Activated T-cell treated with anti-CD3 and anti-CD28 coated beads, Interleukin-2, amount 50 U/mL, for 1 hour (primary cell): ENCODE measurements at places on chromosomes 3 and 15.

GRCh38 chr15:67456677-67457529 lies 64.0 kb upstream of the C15orf61 start:
- DNase-seq = peak; percentile 84

GRCh38 chr3:36540888-36541518 lies 160.7 kb downstream of the STAC start:
- DNase-seq = no peak

DNA sequence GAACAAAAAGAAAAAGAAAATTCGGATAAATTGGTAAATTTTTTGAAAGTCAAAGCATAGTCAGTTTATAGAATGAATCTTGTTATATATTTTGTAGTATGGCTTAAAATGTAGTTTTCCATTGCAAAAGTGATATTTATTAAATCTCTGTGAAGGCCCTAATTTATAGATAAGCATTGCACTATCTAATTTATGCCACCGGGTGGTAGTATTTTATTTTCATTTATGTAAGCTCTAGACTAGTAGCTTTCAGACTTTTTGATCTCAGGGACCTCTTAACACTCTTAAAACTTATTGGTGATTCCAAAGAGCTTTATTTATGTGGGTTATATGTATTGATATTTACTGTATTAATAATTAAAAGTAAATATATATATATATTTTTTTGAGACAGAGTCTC lies 133.9 kb upstream of the LRRFIP2 start:
- DNase-seq = no peak

GRCh38 chr3:106827515-106828213 lies 549.6 kb upstream of the CCDC54 start:
- no peak for DNase-seq

GRCh38 chr3:30370681-30371271 lies 235.6 kb upstream of the TGFBR2 start:
- DNase-seq = no peak

GRCh38 chr15:67521783-67522568 lies 1.0 kb downstream of the C15orf61 start:
- no peak for DNase-seq

- no peak for DNase-seq
These were observed 26.5 kb downstream of the KLF13 start for GRCh38 chr15:31352911-31353811.

DNA sequence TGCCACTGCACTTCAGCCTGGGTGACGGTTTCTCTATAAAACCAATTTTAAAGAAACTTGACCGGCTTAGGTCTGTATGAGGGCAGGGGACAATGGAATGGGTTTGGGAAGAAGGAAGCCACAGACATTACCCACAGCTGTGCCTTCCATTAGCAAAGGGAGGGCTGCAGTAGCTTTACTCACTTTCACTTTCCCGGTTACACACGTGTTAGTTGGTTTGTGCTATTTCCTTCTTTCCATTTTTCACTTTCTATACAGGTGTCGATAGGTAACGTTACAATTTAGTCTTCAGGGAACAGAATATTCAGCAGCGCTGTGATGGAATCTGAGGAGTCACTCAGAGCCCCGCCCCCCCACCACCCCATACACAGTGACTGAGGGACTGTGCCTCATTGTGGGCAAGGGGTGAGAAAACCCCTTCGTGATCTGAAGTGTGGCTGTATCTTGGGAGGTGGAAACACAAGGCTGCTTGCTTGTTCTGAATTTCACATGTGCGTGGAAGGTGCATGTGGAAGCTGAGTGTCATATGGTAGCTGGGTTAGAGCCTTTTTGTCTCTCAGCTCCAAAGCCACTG lies 44.8 kb upstream of the RPL32 start:
- DNase-seq = no peak

GRCh38 chr3:64651741-64652241 lies 36.0 kb downstream of the ADAMTS9 start:
- DNase-seq = no peak

DNA sequence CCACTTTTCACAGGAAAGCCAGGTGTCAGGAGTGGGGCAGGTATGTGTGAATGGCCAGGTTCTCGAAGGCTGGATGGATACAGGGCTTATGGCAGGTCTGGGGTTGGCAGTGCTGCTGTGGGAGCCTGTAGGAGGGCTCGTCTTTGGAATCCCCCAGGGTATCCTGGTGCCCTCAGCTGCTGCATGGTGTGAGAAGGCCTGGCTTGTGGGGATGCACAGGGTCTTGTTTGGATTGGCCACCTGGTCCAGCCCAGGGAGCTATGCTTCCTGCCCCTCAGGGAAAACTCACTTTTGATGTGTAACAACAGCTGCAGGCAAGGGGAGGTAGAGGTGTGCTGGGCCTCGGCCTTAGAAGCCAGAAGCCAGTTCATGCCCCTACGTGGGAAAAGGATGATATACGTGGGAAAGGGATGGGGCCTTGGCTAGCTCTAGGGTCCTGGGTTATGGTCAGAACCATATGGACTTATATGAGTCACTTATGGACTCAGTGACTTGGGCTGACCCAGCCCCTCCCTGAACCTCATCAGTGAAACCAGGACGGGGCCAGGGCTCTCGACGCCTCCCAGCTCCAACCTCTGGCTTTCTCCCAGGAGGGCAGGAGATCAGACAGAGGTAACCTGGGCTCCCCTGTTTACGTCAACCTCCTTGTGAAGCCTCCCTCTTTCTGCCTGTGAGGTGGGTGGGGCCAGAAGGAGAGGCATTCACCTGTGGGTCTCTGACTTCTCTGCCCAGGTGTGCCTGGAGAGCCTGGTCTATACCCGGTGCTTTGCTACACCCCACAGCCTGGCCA lies 37.8 kb upstream of the CSPG4 start:
- no peak for DNase-seq

DNA sequence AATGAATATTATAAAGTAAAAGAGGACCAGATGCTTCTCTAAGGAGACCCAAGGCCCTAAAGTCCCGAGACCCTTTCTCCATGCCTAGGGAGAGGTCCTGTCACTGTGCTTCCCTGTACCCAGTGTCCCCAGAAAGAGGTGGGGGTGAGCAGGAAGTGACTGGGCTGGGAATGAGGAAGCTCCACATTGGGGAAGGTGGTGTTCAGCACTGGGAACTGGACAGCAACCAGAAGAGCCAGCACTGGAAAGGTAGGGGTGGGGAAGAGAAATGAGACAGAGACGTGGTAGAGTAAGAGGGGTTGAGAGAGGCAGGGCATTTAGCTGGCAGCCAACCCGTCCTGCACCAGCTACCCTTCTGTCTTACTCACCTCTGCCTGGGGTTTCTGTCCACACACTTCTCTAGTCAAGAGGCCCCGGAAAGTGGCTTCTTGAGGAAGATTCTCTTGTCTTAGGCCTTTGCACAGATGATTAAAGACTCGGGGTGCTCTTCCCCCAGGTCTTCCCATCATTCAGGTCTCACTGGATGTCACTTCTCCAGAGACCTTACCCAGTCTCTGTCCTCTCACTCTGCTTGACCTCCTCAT lies 12.2 kb downstream of the RRP9 start:
- no peak for DNase-seq

DNA sequence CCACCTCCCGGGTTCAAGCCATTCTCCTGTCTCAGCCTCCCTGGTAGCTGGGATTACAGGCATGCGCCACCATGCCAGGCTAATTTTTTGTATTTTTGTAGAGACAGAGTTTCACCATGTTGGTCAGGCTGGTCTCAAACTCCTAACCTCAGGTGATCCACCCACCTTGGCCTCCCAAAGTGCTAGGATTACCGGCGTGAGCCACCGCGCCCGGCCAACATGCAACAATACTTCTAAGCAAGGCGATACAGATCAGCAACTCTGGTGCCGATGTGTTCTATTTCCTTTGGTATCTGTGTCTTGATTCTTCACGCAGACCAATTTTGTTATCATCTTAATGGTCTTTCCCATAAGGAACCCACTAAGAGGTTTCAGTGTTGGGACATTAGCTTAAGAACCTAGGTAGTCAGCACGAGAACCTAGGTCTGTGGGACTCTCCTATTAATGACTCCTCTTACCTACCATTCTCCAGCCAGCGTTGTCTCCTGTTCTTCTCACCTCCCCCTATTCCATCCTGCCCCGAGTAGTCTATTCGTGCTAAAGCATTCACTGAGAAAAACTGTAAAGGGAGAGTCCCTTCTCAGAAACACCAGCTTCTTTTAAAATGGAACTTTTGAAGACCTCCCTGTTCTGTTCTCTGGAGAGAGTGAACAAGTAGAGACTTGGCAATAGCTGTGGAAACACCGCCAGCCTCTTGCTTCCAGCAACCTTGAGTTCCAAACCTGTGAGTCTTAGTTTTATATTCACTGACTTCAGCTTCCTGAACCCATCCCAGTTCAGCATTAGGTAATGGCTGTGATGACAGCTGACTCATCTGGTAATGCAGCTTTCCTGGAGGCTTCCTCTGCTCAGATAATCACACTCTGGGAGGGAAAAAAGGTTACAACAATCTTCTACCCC lies 61.2 kb downstream of the TSC22D2 start:
- DNase-seq = no peak

DNA sequence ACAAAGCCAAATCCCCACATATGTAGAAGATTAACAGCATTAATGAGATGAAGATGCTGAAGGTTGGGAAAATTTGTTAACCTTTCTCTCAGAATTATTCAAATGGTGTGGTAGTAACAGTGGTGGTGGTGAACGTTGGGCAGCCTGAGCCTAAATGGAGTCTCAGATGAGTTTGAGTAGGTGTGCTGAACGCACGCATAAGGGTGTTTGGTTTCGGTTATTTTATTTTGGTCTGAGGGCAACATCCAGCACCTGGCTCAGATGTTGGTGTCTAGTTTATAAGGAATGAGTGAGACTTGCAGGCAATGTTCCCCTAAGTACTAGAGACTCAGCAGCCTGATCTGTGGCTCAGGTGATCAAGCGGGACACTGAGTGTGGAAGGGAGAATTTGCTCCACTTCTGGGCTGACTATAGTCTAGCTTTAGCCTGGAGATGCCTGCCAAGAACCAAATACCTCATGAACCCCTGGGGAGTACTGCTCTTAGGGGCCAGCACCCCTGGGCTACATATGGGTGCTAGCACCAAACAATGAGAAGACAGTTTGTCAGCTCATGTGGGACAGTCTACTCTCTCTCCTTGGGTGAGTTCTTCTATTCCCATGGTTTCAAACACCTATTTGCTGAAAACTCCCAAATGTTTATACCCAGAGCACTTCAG lies 39.5 kb upstream of the ATP2C1 start:
- no peak for DNase-seq

- no peak for DNase-seq
These were observed 146.8 kb downstream of the ADAMTS17 start for GRCh38 chr15:100194996-100195395.

GRCh38 chr3:143914257-143914656 lies 57.4 kb upstream of the DIPK2A start:
- no peak for DNase-seq

DNA sequence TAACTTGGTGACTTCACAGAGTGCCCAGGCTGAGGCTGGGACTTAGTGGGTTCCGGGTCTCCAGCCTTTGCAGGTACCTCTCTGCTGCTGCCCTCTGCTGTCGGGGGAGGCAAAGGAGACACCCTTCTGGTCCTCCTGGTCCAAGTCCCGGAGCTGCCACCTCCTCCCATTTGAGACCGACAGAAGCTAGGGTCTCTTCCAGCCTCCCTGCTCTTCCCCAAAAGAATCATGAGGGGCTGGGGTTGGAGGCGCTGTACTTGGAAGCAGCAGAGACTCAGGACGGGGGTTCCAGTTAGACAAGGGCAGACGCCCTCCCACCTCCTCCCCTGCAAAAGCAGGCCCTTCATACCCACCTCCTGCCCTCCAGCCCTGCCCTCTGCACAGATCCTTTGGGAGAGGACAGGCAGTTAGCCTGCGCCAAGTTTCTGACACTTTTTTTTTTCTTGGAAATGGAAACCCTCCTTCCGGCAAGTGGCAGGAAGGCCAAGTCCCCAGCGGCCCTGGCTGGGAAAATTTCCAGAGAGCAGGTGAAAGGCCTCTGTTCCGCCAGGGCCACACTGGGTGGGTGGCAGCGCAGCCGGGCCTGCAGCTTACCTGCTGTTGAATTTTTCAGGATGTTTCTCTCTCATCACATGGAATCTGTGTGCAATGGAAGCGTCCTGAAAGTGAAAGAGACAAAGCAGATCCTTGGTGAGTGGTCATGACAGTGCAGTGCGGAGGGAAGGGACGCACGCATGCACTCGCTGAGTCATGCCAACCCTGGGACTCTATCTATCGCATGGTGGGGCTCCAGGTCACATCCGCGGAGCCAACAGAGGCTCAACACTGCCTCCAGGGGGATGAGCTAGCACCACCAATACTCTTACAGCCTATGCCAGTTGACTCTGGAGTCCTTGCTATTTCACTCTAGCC lies 119.9 kb downstream of the DGKG start:
- peak; percentile 33 for DNase-seq

GRCh38 chr3:191882289-191882688 lies 421.3 kb downstream of the PYDC2 start:
- no peak for DNase-seq

- no peak for DNase-seq
These were observed 103.8 kb downstream of the ADCY5 start for GRCh38 chr3:123344907-123345594.

DNA sequence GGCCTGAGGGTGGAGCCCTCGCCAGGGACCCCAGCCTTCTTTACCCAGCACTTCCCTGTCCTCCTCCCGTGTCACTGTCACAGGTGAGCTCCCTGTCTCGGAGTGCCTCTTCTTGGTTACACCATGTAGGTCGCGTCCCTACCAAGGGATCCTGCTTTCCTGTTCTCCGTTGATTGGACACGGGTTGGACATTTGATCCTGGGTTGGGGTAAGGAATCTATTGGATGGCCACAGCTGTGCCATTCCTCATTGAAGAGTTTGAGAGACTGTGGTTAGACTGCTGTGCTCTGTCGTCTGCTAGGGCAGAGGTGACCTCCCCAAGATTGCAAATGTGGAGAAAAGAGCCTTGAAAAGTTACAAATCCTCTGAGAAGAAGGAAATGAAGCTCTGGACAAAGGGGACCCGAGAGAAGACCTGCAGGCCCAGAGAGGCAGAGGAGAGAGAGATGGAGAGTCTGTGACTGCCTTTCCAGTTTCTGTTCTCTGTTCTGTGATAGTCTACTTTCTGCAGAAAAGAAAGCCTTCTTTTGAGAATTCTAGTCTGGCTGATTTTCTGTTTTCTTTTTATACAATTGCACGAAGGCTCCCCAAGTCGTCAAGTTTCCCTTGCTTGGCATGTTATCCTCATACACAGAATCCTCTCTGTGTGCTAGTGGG lies 325.7 kb upstream of the RGMA start:
- no peak for DNase-seq

DNA sequence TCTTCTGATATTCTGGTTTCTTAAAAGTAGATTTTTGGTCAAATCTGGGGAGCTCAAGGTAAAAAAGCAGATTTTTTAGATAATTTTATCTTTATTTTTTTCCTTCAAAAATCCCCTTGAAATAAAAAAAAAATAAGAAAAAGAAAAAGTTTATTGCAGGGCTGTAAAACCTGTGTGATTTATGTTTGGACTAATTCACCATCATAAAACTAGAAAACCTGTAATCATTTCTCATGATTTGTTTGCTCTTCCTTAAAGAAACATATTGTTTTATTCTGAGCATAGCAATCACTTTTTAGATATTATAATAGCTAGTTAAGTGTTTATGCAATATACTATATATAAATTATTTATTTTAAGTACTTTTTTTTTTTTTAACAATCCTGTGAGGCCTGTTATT lies 68.0 kb downstream of the NEO1 start:
- no peak for DNase-seq
